ENCODE measurements at places on chromosomes 4 and X.

DNA sequence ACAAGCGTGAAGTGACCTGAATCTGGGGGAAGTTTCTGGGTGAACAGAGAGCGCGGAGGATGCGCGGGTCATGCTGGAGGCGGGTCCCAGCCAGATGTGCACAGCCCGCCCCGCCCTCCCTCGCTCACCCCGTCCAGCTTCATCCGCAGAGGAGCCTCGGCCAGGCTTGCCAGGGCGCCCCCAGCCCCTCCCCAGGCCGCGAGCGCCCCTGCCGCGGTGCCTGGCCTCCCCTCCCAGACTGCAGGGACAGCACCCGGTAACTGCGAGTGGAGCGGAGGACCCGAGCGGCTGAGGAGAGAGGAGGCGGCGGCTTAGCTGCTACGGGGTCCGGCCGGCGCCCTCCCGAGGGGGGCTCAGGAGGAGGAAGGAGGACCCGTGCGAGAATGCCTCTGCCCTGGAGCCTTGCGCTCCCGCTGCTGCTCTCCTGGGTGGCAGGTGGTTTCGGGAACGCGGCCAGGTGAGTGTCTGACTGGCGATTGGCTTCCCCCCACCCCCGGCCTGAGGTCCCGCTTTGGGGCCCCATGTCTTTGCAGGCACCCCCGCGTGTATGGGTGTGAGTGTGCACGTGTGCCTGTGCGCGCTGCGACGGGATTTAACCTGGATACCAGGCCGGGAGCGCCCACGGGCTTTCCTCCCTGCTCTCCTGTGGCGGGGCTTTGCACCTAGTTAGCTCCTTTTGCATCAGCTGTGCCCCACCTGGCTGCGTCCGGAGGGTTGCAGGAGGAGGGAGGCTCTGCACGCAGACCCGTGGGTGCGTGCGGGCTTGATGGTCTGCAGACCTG is at the start of gene EGFL6:
TSS of gene EGFL6 (plus strand) at position 123 of the 782 bp plus-strand sequence. CDS start at position 384, 261 bp downstream.
- peak; percentile 3 for DNase-seq

- no peak for DNase-seq
Observed at GRCh38 chr4:1384675-1385372, 21.4 kb downstream of the NKX1-1 start.

DNA sequence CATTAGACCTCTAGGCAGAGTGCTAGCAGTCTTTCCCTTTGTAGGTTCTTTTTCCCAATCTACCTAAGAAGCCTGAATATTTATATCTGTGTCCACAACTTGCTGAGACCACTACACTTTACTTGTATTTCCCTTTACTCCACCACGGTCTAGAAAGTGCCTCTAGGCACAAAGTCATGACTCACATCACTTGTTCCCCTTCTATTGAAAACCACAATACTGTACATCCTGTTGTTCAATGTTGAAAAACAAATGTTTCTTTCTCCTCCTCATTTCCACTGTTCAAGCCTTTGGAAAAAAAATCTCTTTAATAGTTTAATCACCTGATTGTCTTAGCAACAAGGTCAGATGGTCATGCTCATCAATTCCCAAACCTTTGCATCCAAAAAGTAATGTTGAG is 326.7 kb downstream of the GUCY2F start:
- no peak for DNase-seq

DNA sequence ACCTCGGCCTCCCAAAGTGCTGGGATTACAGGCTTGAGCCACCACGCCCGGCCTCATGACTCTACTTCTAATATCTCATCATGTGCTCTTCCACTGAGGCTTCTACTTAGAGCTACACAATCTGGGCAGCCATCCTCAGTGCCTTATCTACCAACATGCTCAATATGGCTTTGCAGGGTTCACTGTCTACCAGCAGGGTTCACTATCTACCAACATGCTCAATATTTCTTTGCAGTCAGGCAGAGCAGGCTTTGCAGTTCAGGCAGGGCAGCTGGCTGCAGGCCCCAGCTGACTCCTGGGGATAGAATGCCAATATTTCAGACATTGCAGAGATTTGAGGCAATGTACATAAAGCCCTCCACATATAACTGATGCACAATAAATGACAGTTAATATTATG is 47.5 kb downstream of the PKD2 start:
- peak; percentile 31 for DNase-seq

DNA sequence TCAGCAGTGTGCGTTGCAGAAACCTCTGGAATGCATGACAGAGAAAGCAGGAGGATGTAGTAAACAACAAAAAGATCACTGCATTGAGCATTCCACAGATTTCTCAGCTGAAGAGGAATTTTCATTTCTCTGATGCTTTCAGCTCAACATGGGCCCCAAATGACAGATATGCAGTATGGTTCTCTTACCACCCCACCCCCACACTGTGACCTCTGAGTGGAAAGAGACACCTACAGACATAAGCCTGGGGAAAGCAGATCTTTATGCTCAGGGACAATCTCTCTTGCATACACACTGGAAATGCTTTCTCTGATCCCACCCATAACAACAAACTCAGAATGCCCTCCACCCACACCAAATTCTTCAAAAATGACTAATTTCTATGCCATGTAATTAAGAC is 983.7 kb upstream of the LCORL start:
- DNase-seq, result peak; percentile 71

Data from astrocyte of the hippocampus (primary cell).